ENCODE measurements at places on chromosomes 3 and 15. TPM values are rescaled to one million over a fixed set of nuclear protein-coding genes. Genes with fewer than 3 reads are reported as not detected.

Gene CYP8B1
- total RNA-seq: not detected

Gene TRIP4
- total RNA-seq: 15.5 TPM

Gene IL16
- total RNA-seq: 0.65 TPM

Gene NPAP1
- total RNA-seq: not detected

Gene SPTBN5
- 2.6 TPM for total RNA-seq

Gene GOLGA6D
- not detected for total RNA-seq

Gene HIGD2B
- total RNA-seq: not detected

Gene MUSTN1
- total RNA-seq: not detected

Gene SST
- not detected for total RNA-seq

Gene CAMK1
- total RNA-seq: 3.1 TPM

Gene TUSC7
- total RNA-seq: not detected

Gene SKOR1
- 0.13 TPM for total RNA-seq

Gene C15orf62
- 0.23 TPM for total RNA-seq

Gene CLDN16
- total RNA-seq: 0.20 TPM

Gene SPINK8
- not detected for total RNA-seq

Gene FAM43A
- 12.8 TPM for total RNA-seq

Gene STT3B
- 155 TPM for total RNA-seq

Gene CTNNB1
- 251 TPM for total RNA-seq

Gene AGBL1
- total RNA-seq: not detected

Gene PLEKHO2
- 7.9 TPM for total RNA-seq

Gene CDHR4
- total RNA-seq: 2.0 TPM

All from PC-9 (cell line).